GOT3 (cell line): ENCODE measurements at places on chromosomes 5 and 9.

DNA sequence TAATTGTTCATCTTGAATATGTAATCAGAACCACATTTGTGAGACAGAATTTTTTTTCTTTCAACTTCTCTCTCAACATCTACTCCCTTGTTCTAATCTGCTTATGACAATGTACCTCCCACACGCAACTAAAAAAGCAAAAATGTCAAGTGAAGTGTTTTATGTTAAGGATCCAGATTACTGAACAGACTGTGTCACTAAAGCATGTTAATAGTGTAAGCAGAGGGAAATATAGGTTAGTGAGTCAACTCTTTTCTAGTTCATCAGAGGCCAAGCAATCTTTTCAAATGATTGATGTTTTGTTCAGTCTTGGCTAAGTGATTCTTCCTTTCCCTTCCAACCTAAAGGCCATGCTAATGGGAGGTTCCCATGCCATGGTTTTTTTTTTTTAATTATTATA lies 34.7 kb upstream of the IDNK start:
- no peak for DNase-seq

DNA sequence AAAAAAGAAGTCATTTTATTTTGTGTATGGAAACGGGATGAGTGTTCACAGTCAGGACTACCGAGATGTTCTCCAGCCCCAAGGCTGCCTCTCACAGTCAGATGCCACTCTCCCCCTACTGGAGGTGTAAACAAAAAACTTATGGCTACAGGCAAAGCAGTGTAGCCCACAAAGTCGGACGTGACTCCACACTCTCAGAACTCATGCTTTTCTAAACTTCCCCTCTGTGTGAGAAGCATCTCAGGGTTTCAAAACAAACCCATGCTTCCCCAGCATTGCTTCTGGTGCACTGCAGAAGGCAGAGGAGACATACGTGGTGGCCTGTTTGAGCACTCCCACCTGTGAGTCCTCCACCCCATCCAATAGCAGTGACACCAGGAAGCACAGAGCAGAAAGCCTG lies 580.3 kb downstream of the BNC2 start:
- no peak for DNase-seq

GRCh38 chr9:106312906-106313305 lies 550.1 kb upstream of the ZNF462 start:
- no peak for DNase-seq

GRCh38 chr5:68685863-68686262 lies 408.0 kb upstream of the SLC30A5 start:
- DNase-seq: no peak

GRCh38 chr9:131693651-131694597 lies 46.0 kb downstream of the RAPGEF1 start:
- DNase-seq: no peak

DNA sequence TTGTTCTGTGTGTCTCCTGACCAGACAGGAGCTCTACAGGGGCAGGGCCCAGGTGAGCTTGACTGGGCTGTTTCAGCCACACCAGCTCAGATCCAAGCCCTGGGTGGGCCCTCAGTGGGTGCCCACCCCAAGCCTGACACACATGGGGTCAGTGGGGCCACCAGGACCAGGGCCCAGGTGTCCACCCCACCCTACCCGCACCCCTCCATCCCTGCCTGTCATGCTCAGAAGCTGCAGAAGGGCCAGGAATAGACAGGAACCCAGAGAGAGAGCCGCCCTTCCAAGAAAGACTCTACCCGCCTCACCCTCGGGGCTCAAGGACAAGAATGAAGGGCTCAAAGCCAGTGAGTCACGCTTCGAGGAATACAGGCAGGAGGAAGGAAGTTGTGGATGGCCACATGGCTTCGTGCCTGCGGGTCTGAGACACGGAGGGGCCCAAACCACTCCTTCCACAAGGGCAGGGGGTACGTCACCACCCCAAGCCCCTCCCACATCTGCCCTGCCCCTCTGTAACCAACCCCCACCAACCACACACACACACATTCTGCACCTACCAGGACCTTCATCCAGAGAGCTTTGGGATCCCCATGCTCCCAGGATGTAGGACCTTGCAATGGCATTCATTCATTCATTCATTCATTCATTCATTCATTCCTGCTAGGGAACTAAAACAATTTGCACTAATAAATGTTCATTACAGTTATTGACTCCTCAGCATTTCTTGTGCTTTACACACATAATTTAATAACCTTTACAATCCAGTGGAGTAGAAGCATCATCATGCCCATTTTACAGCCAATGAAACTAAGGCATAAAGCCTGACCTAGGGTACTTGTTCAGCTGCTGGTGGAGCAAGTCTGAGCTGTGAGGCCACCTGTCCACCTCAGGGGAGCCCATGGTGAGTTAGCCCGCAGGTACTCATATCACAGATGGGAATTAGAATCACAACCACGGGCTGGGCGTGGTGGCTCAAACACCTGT lies 55.9 kb upstream of the STXBP1 start:
- no peak for DNase-seq

DNA sequence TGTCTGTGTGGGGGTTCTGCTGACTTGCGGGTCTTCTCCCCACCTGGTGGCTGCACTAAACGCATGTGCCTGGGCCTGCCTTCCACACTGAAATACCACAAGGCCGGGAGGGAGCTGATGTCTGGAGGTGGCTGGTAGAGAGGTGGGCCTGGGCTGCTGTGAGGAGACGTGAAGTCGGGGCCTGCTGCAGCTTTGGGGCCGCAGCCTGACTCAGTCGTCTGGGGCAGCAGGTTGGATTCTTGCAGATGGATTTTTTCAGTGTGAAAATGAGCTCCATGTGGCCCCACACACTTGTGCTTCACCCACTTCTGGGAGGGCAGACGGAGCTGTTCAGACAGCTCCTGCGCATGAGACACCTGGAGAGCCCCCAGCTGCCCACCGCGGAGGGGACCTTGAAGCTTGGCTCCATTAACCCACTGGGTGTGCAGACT lies 29.3 kb downstream of the COL5A1 start:
- DNase-seq: no peak

DNA sequence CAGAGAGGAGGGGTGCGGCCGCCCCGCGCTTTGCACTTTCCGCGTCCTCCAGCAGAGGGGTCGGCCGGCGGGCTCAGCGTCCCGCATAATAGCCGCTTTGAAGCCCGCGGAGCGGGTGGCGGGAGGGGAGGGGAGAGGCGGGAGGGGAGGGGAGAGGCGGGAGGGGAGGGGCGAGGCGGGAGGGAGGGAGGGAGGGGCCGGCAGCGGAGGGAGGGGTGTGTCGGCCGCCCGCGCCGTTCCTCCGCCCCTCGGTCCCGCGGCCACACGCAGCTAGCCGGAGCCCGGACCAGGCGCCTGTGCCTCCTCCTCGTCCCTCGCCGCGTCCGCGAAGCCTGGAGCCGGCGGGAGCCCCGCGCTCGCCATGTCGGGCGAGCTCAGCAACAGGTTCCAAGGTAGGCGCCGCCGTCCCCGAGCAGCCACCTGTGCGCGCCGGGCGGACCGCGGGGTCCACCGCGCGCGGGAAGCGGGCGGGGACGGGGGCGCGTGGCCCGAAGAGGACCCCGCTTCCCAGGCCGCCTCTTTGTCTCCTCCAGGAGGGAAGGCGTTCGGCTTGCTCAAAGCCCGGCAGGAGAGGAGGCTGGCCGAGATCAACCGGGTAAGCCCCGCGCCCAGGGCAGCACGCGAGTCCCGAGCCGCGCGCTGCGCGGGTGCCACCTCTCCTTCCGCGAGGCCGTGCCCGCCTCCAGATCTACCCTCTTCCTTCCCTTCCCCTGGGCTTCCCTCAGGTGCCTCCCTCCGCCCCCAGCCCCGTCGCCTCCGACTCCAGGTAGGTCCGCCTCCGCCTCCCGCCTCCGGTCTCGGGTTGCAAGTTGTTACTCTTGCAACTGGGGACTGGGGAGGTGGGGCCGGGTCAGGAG lies at the start of gene AIF1L:
Gene AIF1L, plus strand, starts transcription at position 263 of the 857 bp plus-strand sequence. Its CDS starts 99 bp downstream, at position 362.
- DNase-seq: no peak
